ENCODE measurements at places on chromosomes 3 and 15.

DNA sequence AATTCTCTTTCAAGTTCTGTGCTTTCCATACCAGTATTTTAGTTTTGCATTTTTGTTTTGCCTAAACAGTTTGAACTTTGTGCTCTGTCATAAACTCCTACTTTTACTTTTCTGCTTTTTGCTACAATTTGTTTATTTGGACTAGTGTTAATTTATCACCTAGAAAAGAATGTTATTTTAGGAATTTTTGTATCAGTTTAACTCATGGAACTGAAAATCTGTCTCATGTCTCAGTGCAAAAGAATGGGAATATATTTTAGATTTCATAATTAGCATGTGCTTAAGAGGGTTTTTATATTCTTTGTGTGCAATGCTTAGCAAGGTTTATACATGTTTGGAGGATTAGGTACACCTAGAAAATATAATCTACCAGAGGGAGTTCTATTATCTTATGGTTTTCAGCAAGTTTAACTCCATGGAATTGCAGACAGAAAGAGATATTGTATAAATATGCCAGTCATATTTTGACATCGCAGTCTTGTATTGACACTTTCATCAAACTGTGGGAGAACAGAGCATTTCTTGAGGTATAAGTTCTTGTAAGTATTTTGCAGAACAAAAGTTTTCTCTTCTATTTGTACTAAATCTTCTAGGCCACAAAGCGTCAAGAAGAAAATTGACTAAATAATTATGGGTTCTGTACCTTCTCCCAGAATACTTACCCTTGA lies 409.9 kb downstream of the RBMS3 start:
- DNase-seq = no peak

- no peak for DNase-seq
Observed at GRCh38 chr3:77407441-77407840, 367.5 kb downstream of the ROBO2 start.

DNA sequence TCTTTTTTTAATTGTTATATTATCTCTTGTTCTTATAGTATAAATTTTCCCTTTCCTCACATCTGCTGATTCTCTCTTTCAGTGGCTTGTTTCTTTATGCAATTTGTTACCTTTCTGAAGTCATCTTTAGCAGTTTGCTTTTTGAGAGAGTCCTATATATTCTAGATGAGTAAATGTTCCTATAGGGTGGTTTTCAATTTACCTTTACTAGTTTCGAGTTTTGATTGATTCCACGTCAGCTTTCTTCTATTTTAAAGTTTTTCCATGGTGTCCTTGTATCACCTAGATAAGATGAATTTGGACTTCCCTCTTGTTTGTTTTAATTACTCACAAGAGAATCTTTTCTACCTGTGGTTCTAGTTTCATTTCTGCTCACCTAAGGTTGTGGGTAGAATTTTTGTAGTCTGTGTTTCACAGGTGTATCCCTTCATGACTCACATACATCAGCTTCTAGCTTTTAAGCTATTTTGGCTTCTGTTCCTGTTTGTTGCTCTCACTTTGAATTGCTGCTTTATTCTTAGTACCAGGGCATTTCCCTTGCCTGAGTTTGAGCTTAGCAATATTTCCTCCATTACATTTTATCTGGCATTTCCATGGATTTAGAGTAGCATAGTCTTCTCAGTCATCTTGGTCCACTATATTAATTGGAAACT lies 6.4 kb downstream of the TEX9 start:
- DNase-seq = no peak

- DNase-seq = no peak
Observed at GRCh38 chr3:28577941-28578500, 229.4 kb upstream of the AZI2 start.

- peak; percentile 55 for DNase-seq
Observed at GRCh38 chr3:53109891-53110771, 20.1 kb downstream of the RFT1 start.

DNA sequence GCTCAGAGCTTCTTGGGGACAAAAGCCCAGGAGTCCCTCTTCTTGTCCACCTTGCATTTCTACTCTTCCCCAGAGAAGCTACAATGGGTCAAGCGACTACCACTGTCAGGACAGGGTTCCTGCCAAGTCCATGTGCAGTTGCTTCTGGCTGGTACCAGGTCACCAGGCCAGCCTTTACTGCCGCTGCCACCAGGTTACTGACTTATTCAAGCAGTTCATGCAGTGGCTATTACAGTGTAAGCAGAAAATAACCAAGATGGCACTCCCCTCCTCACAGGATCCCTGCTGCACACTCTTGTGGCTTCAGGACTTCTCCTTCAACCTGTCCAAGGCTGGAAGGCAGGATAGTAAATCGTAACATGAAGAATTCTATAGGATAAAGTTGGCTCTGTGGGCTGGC lies 42.1 kb downstream of the CTDSPL start:
- no peak for DNase-seq

GRCh38 chr3:159536876-159537275 lies 451.8 kb upstream of the IL12A start:
- no peak for DNase-seq

- peak; percentile 17 for DNase-seq
Observed at GRCh38 chr3:159645874-159646273, 342.8 kb upstream of the IL12A start.

- DNase-seq = no peak
Observed at GRCh38 chr3:72724070-72724469, 124.2 kb downstream of the SHQ1 start.

GRCh38 chr15:90053685-90054466 lies 48.4 kb downstream of the IDH2 start:
- no peak for DNase-seq

- DNase-seq = no peak
Observed at GRCh38 chr3:138862531-138862923, 27.8 kb upstream of the PIK3CB start.
